Daoy (cell line): ENCODE measurements at places on chromosomes 5 and 9. TPM values are rescaled to one million over a fixed set of nuclear protein-coding genes. Genes with fewer than 3 reads are reported as not detected.

DNA sequence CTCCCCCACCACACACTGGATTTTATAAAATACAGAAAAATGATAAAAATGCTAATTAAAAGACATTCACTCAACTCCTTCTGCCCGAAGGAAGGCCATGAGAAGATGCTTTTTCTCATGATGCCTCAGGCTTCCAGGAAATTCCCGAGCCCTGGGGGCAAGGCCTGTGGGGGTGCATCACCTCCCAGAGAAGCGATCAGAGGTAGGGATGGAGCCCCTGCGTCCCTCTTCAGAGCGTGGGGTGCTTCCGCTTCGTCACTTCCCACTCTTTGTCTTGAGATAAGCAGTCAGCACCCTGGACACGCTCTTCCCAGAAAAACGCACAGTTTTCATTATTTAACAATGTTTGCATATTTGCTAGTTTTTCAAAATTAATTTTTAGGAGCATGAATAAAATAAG, 33.3 kb upstream of the SH3PXD2B start:
- no peak for DNase-seq

GRCh38 chr5:132365213-132365612, 4.3 kb upstream of the SLC22A5 start:
- peak; percentile 27 for DNase-seq

DNA sequence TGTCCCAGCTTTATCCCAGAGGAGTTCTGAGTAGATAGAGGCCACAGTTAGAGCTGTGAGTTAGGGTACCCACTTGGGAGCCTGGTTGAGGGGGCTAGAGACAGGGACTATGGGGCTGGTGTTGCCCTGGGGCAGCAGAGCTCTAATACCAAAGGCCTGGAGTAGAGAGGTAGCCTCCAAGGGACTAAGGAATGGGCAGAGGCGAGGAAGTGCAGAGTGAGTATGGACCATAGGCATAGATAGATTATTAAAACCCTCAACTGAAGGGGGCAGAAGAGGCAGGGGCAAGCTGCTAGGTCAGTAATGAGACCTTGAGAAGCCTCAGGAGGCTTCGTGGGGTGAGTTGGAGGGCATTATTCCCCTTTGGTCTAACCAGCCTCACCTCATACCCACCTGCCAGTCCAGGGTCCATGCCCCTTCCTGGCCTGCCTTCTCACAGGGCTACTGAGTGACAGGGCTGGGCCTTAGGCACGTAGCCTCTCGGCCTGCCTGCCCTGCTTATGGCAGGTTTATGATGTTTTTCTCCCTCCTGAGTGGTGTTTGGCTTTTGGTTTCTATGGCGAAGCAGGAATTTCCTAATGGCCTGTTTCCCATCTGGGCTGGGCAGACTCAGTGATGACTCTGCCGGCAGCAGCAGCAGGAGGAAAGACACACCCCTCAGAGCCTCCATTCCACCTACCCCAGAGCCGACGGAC, 8.0 kb downstream of the PDLIM4 start:
- peak; percentile 95 for DNase-seq

Gene CCNG1
- 147 and 192 TPM in 2 replicates for total RNA-seq

DNA sequence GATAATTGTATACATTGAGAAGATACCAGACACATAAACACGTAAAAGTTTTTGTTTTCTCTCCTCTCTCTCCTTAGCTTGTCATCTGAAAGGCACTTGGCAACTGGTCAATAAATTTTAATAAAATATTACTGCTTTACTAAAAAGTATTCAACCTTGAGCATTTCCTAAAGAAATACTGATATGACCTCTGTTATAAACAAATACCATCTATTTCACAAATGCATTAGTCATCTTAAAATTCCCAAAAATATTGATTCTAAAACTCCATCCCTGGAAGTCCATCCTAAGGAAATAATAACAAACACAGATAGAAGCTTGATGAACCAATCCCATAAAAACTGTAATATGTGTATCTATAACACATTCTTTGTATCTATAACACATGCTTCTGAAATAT, 483.2 kb downstream of the TLR4 start:
- no peak for DNase-seq

DNA sequence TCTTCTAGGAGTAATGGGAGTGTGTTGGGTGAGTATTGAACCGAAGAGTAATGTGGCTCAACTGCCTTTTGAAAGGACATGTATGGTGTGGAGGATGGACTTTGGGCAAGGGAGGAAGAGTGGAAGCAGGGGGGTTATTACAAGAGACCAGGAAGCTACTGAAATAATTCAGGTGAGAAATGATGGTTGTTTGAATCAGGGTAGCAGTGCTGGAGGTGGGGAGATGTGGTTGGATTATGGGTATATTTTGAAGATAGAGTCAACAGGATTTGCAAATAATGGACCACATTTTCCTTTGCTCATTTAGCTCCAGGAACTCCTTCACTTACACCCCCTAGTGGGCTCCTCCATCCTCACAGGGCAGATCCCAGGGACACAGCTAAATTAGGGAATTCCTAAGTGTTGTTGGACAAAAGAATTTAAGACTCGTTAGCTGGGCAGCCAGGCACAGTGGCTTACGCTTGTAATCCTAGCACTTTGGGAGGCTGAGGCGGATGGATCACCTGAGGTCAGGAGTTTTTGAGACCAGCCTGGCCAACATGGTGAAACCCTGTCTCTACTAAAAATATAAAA, 1.2 kb upstream of the SLC4A9 start:
- DNase-seq = peak; percentile 54

Gene MYOZ3
- 0.09 TPM in 1 of 2 replicates, not detected in the other for total RNA-seq

Gene PCDHGA11
- 15.0 TPM in 2 replicates for total RNA-seq

- peak; percentile 39 for DNase-seq
These were observed 942.5 kb upstream of the WWC1 start for GRCh38 chr5:167348980-167349379.

DNA sequence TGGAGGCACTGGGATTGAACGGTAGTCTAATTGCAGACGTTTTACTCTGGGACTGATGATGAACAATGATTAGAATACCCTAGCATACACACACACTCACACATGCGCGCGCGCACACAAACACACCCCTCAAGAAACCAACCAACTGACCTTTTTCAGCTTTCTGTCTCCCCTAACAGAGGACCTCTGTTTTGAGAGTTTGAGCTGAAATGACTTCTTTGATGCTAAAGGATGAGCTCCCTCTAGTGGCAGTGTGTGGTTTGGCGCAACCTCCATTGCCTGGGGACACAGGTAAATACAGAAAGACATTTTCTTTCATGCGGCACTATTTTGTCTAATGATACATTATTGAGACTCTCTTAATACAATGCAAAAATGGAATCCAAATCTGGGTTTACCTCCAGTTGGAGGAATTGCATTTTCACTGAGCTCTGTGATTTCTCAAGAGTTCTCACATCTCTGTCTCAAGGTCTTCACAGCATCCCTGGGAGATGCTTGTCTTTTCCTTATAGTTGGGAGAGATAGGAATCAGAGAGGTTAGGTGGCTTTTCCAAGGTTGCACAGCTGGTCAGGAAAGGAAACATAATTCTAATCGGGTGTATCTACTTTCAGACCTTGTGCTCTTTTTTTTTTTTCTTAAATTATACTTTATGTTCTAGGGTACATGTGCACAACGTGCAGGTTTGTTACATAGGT, 187.5 kb downstream of the TMEM38B start:
- peak; percentile 63 for DNase-seq

- DNase-seq = peak; percentile 10
These were observed 624.1 kb downstream of the ISL1 start for GRCh38 chr5:52007230-52007858.
